ENCODE measurements at places on chromosomes 5 and 9. TPM values are rescaled to one million over a fixed set of nuclear protein-coding genes. Genes with fewer than 3 reads are reported as not detected.
A peak's percentile ranks its signal among the peaks of the same experiment; 100 is the strongest.

SPATA9 gene
- not detected for total RNA-seq

SPATA31D4 gene
- total RNA-seq: not detected

CDH18 gene
- not detected for total RNA-seq

MEIKIN gene
- total RNA-seq: 2.2 TPM

DNA sequence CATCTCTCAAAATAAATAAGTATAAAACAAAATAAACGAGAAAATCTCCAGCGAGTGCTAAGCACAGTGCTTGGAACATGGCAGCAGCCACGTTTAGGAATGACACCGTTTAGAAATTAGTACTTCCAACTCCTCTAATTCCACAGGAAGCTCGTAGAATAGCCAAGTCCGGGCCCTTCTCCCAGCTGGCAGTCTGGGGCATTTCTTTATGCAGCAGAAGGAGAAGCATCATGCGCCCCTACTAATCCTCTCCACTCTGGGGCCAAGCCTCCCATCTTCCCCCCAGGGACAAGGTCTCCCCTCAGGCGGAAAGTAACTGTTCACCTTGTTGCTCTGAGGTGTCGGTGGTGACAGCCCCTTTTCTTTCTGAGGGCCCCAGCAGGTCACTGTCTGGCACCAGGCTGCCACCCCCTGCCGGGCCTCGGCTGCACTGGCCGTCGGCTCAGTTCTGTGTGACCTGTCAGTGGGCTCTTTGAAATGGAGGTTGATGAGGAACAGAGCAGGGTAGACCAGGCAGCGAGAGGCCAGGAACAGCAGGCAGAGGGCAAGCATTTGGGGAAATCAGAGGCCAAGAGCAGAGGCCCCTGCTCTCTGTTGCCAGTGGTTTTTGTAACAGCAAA lies 113.5 kb upstream of the WWC1 start:
- no peak for DNase-seq
- H3K27me3 ChIP-seq: no peaks in the 10 kb centered on the region
- H3K4me3 ChIP-seq: no peak overlapping the region
- no peak overlapping the region for H3K27ac ChIP-seq

DNA sequence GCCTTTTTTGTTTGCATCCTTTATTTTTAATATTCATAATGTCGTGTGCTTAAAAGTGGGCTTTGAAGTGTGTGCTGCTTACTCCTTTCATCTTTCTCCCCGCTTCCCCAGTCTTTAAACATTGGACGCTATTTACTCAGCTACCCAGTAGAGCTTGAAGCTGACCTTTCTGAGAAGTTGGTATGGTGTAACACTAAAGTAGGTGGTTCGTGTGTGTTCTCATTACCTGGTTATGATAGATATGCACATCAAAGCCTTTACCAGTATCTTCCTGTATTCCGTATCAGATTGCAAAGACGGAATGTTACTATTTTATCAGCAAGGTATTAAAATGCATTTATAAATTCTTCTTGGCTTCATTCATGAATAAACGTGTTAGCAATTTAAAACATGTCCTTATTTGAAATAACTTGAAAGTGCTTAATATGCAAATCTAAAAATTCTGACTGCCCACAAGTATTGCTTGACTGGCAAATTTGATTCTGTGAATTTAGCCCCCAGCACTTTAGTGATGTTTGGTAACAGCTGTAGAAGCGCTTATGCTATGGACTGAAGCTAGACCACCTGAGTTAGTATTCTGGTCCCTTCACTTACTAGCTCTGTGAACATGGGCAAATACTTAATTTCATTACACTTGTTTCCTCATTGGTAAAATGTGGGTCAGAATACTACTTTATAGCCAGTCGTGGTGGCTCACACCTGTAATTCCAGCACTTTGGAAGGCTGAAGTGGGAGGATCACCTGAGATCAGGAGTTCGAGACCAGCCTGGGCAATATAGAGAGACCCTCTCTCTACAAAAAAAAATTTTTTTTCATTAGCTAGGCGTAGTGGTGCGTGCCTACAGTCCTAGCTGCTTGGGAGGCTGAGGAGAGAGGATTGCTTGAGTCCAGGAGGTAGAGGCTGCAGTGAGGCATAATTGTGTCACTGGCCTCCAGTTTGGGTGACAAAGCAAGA lies 1.7 kb downstream of the RRAGA start:
- no peaks in the 10 kb centered on the region for H3K27me3 ChIP-seq
- H3K4me1 ChIP-seq: peaks cover 35% of the 10 kb centered on the region
- H3K4me3 ChIP-seq: peak overlapping the region; percentile 97
- no peak for DNase-seq

DNA sequence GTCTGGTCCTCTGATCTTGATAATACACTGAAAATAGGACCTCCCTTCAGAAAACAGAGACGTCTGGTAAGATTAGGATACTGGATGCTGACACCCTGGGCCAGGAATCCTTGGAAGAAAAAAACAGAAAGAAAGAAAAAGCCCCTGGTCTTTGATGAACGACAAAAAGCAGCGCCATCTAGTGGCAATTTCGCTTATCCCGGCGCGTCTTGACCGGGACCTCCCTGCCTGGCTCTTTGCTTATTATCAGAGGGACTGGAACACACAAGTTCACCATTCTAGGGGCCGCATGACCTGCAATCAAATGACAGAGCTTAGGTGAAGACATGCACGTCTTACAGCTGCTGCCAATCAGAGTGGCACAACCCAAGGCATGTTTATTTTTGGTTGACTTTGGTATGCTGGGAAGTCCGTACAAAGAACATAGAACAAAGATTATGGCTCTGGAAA lies 114.9 kb upstream of the NFIB start:
- no peak overlapping the region for H3K4me3 ChIP-seq
- H3K27ac ChIP-seq: no peak overlapping the region
- no peaks in the 10 kb centered on the region for H3K36me3 ChIP-seq
- H3K27me3 ChIP-seq: peaks cover 2% of the 10 kb centered on the region

DNA sequence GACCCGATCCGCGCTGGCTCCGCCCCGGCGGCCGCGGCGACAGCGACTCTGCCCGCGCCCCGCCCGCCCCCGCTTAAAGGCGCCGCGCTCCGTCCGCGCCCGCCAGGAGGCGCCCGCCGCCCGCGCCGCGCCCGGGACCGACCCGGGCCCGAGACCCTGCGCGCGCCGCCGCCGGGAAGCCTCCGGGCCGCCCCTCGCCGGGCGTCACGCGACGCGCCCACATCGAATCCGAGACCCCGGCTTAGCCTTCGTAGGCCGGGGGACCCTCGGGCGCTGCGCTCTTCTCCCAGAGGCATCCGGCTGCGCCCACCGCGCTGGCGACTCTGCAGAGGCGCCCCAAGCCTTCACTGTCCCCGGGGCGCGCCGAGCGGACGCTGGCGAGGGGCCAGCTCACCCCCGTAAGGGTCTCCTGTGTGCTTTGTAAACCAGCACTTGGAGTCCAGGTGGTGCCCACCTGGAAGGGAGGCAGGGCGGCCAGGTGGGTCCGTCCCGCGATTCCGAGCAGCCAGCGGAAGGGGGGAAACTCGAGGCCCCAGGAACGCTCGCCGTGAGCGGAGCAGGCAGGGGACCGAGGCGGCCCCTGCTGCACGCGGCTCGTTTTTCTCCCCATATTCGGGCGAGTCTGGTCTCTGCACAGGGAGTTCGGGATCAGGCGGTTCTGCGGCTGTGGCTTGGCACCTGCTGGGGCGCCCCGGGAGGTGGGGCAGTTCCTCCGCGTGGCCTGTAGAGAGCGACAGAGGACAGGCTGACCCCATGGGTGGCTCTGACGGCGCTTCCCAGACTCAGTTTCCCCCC lies 423 bp upstream of the ABCA2 start:
- H3K4me1 ChIP-seq: peaks cover 51% of the 10 kb centered on the region
- H3K36me3 ChIP-seq: peaks cover 5% of the 10 kb centered on the region
- DNase-seq: peak; percentile 76
- peak overlapping the region; percentile 91 for H3K27ac ChIP-seq
- no peaks in the 10 kb centered on the region for H3K27me3 ChIP-seq

- H3K4me1 ChIP-seq: no peaks in the 10 kb centered on the region
- DNase-seq: no peak
- no peak overlapping the region for H3K27ac ChIP-seq
- no peak overlapping the region for H3K4me3 ChIP-seq
- H3K36me3 ChIP-seq: no peaks in the 10 kb centered on the region
Measured at GRCh38 chr9:2693056-2693455, 24.3 kb upstream of the KCNV2 start.

- no peak overlapping the region for H3K4me3 ChIP-seq
Measured at GRCh38 chr9:93827545-93828330, 127.4 kb downstream of the BARX1 start.

DNA sequence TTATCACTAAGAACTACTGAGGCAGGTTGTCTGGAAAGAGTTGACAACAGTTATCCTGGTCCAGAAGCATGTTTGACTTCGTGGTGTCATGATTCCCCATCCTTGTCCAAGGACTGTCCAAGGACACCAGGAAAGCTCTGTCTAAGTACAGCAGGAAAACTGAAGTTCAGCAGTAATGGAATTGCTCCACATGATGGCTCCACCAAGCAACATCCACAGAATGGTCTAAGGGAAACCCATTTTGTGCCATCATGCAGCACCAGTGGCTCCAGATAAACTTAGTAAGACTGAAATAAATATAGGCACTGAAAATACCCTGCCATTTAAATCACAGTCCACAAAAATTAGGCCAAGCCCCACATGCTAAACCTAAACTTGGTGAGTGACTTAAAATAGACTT lies 192.8 kb downstream of the CDH18 start:
- H3K27ac ChIP-seq: no peak overlapping the region
- H3K4me1 ChIP-seq: no peaks in the 10 kb centered on the region
- no peaks in the 10 kb centered on the region for H3K27me3 ChIP-seq
- H3K36me3 ChIP-seq: no peaks in the 10 kb centered on the region
